Ovary (tissue), 10 donors: ENCODE measurements at places on chromosomes 1 and 21. TPM values are rescaled to one million over a fixed set of nuclear protein-coding genes. Genes with fewer than 3 reads are reported as not detected.

Gene TAS1R1
- total RNA-seq = not detected

Gene INSRR
- not detected for total RNA-seq

Gene CFHR4
- total RNA-seq = not detected

Gene PIAS3
- total RNA-seq = 64.1 TPM

Gene LORICRIN
- not detected for total RNA-seq

Gene PDE4B
- 5.1 TPM for total RNA-seq

Gene WNT4
- total RNA-seq = 11.8 TPM

DNA sequence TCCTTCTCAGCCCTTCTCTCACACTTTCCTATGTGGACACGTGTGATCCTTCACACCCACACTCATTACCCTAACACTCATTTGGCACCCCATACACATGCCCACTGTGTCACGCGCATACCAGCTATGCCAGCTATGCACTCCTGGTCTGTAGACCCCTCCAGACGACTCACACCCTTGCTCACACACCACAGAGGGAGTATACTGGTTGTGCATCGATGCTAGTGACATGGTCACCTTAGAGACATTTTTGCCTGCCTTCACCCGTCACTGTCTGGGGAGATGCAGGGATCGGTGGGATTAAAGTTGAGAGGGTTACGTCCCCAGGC, 8.3 kb upstream of the PPM1J start:
- DNase-seq = no peak
- no peaks in the 10 kb centered on the region for H3K36me3 ChIP-seq
- H3K27me3 ChIP-seq = no peaks in the 10 kb centered on the region

DNA sequence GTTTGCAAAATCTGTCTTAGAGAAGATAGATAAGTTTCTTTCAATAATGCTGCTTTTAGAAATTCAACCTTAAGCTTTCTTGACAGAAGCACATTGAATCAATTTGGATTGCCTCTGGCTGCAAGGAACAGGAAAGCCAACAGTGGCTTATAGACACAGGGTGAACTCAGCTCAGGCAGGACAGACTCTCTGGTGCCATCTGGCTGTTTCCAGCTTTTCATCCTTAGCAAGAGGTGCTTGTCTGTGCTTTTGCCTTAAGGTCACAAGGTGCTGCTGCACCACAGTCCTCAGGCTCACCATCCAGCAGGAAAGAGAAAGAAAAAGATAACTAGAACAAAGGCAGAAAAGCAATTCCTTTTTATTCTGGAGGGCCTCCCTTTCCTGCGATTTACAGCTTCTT, 93.7 kb upstream of the ETS2 start:
- no peak overlapping the region for H3K4me3 ChIP-seq
- H3K27me3 ChIP-seq = no peaks in the 10 kb centered on the region
- DNase-seq = no peak

DNA sequence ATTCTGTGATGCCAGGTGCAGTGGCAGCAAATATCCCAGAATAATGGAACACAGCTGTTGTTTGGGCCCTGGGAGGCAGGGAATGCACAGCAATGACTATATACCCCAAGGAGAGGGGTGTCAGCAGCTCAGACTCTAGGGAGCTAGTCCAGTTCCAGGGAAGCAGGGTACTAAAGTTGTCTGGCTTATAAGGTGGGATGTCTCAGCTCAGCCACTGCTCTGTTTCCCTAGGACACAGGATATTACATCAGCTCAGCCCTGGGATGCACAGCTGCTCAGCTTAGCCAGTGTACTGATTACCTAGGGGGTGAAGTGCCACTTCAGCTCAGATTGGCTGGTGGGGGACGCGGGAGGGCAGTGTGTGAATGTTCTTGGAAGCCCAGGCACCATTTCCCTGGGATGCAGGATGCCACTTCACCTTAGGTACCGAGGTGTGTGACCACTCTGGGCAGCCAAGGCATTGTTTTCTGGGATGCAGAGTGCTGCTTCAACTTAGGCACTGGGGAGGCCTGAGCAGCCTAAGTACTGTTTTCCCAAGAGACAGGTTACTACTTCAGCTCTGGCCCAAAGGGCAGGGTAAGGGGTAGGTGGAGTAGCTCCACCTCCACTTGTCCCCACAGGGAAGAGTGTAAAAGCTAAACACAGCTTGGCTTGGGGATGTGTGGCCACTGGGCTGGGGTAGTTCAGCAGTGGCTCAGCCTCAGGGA, 59.4 kb downstream of the DIPK1A start:
- no peaks in the 10 kb centered on the region for H3K36me3 ChIP-seq
- no peak overlapping the region for H3K4me3 ChIP-seq
- H3K27me3 ChIP-seq = no peaks in the 10 kb centered on the region
- DNase-seq = no peak
- no peak overlapping the region for H3K27ac ChIP-seq

GRCh38 chr1:248688527-248689298, 13.9 kb downstream of the OR14I1 start:
- no peaks in the 10 kb centered on the region for H3K36me3 ChIP-seq
- H3K4me3 ChIP-seq = no peak overlapping the region
- no peaks in the 10 kb centered on the region for H3K4me1 ChIP-seq
- no peak overlapping the region for H3K27ac ChIP-seq
- no peak for DNase-seq

- H3K4me1 ChIP-seq = no peaks in the 10 kb centered on the region
- no peaks in the 10 kb centered on the region for H3K36me3 ChIP-seq
- no peak for DNase-seq
- no peak overlapping the region for H3K4me3 ChIP-seq
- no peak overlapping the region for H3K27ac ChIP-seq
Measured at GRCh38 chr1:154765970-154766369, 104.1 kb downstream of the KCNN3 start.

DNA sequence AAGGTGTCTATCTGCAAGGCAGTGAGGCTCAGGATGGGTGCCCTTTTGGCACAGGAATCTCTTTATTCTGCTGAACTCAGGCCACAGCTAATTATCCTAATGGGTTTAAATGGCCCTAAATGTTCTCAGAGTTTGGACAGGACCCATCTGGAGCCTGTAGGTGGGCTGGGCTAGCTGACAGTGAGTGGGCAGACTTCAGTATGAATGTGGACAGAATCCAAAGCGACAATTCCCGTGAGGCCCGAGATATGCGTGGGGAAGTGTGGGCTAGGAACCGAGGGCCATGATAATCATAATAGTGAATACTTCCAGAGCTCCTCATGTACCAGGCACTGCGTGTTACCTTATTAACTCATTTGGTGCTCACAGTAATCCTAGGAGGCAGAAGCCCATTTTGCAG, 165.3 kb downstream of the GRIK3 start:
- H3K4me3 ChIP-seq = no peak overlapping the region
- DNase-seq = no peak
- no peak overlapping the region for H3K27ac ChIP-seq
- H3K4me1 ChIP-seq = no peaks in the 10 kb centered on the region
- H3K27me3 ChIP-seq = no peaks in the 10 kb centered on the region
- H3K36me3 ChIP-seq = no peaks in the 10 kb centered on the region

DNA sequence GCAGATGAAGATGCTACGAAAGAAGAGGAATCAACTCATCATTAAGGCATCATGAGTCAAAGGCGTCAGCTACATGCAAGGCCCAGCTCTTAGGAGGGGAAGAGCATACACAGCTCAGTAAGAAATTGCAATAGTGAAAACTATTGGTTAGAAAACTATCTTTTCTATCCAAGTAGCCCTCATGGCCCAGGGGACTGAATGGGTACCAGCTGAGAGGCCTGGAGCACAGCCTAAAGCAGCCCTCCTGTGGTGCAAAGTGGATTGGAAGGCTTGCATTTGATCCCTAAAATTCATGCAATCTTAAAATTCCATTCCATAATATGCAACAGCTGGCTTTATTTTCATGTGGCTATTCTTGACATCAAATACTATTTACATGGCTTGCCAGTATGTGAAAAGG, 251.8 kb upstream of the USP24 start:
- peaks cover 3% of the 10 kb centered on the region for H3K4me1 ChIP-seq
- H3K36me3 ChIP-seq = no peaks in the 10 kb centered on the region
- H3K27me3 ChIP-seq = no peaks in the 10 kb centered on the region
- H3K4me3 ChIP-seq = no peak overlapping the region
- no peak for DNase-seq

DNA sequence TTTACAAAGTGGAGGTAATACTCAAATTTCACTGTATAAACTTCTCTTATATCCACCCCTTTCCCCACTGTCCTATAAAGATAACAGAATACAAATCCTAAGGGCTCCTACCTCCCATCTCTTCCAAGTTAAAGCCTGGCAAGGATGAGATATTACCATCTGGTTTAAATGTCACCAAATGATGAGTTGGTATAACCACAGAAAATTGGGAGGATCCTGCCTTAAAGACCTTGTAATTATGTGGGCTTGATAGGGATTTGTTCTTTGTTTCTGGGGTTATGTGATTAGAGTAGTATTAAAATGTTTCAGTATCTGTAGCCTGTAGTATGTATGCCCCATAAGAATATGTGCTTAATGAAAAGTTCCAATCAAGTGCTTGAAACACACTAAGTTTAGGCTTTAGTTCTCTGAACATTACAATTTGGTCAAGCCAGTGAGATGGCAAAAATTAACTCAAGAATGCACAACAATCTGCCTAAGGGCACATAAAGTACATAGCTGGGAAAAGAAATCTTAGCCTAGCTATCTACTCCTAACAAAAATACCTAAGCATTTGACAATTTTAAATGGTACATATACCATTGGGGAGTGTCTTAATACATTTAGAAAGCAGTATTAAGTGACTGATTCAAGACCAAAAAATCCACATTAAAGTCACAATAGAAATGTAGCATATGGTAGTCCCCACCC, 14.0 kb downstream of the KDM5B start:
- no peaks in the 10 kb centered on the region for H3K27me3 ChIP-seq
- H3K36me3 ChIP-seq = no peaks in the 10 kb centered on the region
- DNase-seq = no peak

GRCh38 chr21:39314143-39315027, 953 bp upstream of the BRWD1 start:
- no peaks in the 10 kb centered on the region for H3K27me3 ChIP-seq
- H3K27ac ChIP-seq = peak overlapping the region; percentile 94

DNA sequence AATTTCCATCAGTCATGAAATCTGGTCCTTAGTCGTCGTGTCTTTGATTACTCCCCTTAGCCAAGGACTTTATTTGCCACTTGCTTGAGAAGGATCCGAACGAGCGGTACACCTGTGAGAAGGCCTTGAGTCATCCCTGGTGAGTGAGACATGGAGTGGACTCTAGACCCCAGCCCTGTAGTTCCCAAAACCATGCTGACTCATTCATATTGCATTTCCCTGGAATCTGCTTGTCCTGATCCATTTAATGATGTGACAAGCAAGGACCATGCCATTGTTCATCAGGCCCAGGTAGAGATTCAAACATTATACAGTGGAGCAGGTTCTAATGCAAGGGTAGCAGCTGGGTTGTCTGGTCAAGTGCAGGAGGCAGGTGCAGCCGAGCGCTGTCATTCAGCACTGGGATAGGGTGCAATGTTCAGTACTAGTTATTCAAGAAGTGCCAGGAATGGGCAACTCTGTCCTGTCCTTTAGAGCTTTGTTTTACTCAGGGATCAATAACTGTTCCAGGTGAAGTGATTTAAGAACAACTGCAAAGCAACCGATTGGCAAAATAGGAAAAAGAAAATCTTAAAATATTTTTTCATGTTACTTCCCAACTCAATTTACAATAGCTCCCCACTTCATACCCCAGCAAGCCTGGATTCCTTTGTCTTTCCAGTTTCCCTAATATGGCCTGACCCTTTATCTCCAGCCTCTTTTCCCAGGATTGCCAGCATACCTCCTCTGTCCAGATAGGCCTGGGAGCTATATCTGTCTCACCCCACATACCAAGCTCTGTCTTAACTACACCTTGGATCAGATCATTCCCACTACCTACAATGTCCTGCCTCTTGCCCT, 26.5 kb downstream of the CAMK1G start:
- H3K27ac ChIP-seq = no peak overlapping the region
- H3K27me3 ChIP-seq = no peaks in the 10 kb centered on the region
- no peak overlapping the region for H3K4me3 ChIP-seq
- H3K4me1 ChIP-seq = no peaks in the 10 kb centered on the region
- no peaks in the 10 kb centered on the region for H3K36me3 ChIP-seq

- H3K27me3 ChIP-seq = no peaks in the 10 kb centered on the region
- no peaks in the 10 kb centered on the region for H3K4me1 ChIP-seq
- H3K27ac ChIP-seq = no peak overlapping the region
- H3K4me3 ChIP-seq = no peak overlapping the region
- H3K36me3 ChIP-seq = no peaks in the 10 kb centered on the region
Measured at GRCh38 chr1:40927781-40928180, 51.7 kb upstream of the CTPS1 start.

GRCh38 chr1:26521669-26522030, 7.9 kb upstream of the RPS6KA1 start:
- H3K27ac ChIP-seq = no peak overlapping the region
- no peak for DNase-seq
- no peaks in the 10 kb centered on the region for H3K36me3 ChIP-seq
- no peaks in the 10 kb centered on the region for H3K4me1 ChIP-seq
- H3K4me3 ChIP-seq = no peak overlapping the region

DNA sequence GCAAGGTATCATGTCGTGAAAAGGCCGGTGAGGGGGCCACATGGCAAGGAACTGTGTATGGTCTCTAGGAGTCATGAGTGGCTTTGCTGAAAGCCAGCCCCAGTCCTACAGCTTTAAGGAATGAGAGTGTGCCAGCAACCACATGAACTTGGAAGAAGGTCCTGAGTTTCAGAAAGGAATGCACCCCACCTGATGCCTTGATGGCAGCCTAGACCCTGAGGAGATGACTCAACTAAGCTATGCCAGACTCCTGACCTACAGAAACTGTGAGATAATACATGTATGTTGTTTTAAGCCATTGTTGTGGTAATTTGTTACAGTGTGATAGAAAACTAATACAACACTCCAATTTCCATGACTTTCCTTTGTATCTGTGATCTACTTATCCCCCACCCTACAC, 33.5 kb upstream of the AKT3 start:
- H3K4me3 ChIP-seq = no peak overlapping the region
- H3K4me1 ChIP-seq = no peaks in the 10 kb centered on the region
- no peak overlapping the region for H3K27ac ChIP-seq
- no peaks in the 10 kb centered on the region for H3K27me3 ChIP-seq
- no peaks in the 10 kb centered on the region for H3K36me3 ChIP-seq

GRCh38 chr1:235902677-235903542, 36.2 kb upstream of the LYST start:
- H3K36me3 ChIP-seq = no peaks in the 10 kb centered on the region
- DNase-seq = no peak
- H3K27me3 ChIP-seq = no peaks in the 10 kb centered on the region
- H3K4me1 ChIP-seq = no peaks in the 10 kb centered on the region
- no peak overlapping the region for H3K27ac ChIP-seq

DNA sequence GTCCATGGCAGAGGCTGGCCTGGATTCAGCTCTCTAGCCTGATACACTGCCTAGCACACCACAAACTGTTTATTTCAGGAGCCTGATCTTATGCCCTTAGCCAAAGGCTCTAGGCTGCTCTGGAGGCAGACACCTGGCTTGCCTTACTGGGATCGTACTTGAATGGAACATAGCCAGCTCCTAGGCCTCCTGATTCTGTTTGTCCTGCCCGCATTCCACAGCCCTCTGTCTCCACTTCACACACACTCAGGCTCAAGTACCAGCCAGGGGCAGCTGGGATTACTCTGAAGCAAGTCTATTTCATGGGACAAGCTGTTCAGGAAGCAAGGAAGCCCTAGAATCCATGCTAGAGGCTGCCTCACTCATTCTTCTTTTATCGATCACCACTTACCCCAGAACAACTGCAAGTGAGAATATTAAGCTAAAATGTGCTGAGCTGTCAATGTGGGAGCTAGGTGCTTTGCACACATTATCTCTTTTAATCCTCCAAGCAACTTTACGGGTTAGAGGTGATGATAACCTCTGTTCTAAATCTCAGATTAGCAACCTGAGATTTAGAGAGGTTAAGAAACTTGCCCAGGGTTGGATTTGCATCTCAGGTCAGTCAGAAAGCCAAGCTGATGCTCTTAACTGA, 31.1 kb upstream of the CYP4B1 start:
- H3K4me3 ChIP-seq = no peak overlapping the region
- H3K4me1 ChIP-seq = no peaks in the 10 kb centered on the region
- H3K27ac ChIP-seq = no peak overlapping the region
- no peak for DNase-seq
- H3K36me3 ChIP-seq = no peaks in the 10 kb centered on the region
